Kidney tubule cell (primary cell): ENCODE measurements at places on chromosomes 11 and 22.

DNA sequence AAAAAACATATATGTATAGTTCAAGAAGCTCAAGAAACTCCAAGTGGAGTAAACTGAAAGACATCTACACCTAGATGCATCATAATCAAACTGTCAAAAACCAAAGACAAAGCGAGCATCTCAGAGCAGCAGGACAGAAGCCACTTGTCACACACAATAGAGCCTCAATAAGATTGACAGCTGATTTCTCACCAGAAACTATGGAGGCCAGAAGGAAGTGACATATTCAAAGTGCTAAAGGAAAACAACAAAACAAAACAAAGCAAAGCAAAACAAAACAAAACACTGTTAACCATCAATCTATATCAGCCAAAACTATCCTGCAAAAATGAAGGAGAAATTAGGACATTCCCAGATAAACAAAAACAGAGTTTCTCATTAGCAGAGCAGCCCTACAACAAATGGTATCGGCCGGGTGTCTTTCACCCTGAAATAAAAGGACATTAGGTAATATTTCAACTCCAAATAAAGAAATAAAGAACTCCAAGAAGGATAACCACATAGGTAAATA is 65.8 kb upstream of the SEPTIN5 start:
- DNase-seq, result no peak

DNA sequence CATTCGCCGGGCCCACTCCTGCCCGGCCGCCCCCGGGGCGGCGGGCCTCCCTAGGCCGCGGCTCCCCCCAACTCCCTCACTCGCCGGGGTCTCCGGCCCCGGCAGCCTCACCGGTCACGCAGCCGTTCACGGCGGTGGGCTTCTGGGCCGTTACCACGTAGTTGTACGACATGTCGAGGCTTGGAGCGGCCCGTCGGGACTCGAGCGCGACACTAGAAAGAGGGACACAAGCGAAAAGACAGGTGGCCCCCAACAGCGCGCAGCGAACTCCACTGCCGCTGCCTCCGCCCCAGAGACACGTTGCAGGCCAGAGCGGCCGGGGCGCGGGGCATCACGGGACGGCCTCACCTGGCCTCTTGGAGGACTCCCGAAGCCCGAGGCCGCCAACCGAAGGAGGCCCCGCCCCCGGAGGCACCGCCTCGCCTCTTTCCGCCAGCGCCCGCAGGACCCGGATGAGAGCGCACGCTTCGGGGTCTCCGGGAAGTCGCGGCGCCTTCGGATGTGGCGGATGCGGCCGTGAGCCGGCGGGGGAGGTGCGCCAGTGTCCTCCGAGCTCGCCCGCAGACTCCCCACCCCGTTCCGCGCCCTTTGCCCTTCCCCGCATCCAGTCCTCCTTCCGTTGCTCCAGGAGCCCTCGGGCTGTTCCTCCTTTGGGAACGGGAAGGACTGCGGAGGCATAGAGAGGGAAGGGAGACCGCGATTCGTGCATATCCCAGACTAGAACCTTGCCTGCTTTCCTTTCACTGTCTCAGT is at the start of the genes DDB1 and TKFC:
Gene DDB1, minus strand, starts transcription at position 309 of the 753 bp plus-strand sequence. Its CDS starts 137 bp downstream, at position 172.
Gene TKFC, plus strand, starts transcription at position 432 of the 753 bp plus-strand sequence. CDS start 1,501 bp downstream, outside the sequence.
- DNase-seq, result peak; percentile 94

GRCh38 chr11:16790486-16791190 is 52.2 kb downstream of the C11orf58 start:
- no peak for DNase-seq

DNA sequence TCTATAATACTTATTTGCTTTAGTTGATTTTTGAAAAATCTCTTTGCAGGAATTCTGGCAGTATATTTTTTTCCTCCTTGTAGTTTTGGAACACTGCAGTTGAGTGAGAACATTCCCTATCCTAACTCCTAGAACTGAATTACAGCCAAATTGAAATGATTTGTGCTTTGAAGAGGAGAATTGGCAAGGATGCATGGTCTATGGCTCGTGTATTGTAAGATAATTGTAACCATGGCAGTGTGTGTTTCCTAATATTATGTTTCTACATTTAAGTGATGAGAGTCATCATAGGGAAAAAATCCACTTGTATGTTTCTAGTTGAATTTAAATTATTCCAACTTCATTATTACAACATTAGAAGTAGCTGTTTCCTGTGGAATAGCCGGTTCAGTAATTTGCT is 80.9 kb upstream of the MYO18B start:
- DNase-seq, result no peak

GRCh38 chr11:27860811-27861210 is 160.6 kb upstream of the BDNF start:
- peak; percentile 23 for DNase-seq

GRCh38 chr11:17649696-17650095 is 69.7 kb upstream of the MYOD1 start:
- no peak for DNase-seq

GRCh38 chr22:39454385-39454871 is 2.4 kb upstream of the MGAT3 start:
- no peak for DNase-seq

GRCh38 chr11:71282581-71283351 is 30.4 kb upstream of the SHANK2 start:
- DNase-seq, result no peak

GRCh38 chr22:24543185-24543601 is 11.7 kb downstream of the GUCD1 start:
- DNase-seq, result no peak
